ENCODE measurements at places on chromosomes 3 and 15. TPM values are rescaled to one million over a fixed set of nuclear protein-coding genes. Genes with fewer than 3 reads are reported as not detected.
A peak's percentile ranks its signal among the peaks of the same experiment; 100 is the strongest.

ZNF621 gene
- 23.4 TPM for polyA plus RNA-seq

GCHFR gene
- 29.7 TPM for polyA plus RNA-seq

CYP19A1 gene
- not detected for polyA plus RNA-seq

MYO5C gene
- 19.6 TPM for polyA plus RNA-seq

STRIT1 gene
- 0.81 TPM for polyA plus RNA-seq

LRRC31 gene
- 0.17 TPM for polyA plus RNA-seq

JAGN1 gene
- 47.0 TPM for polyA plus RNA-seq

SLC51B gene
- polyA plus RNA-seq = 10.9 TPM

PLCB2 gene
- polyA plus RNA-seq = 10.4 TPM

PRSS50 gene
- 3.2 TPM for polyA plus RNA-seq

AMOTL2 gene
- 87.0 TPM for polyA plus RNA-seq

DHX36 gene
- polyA plus RNA-seq = 80.0 TPM

GRCh38 chr3:123053107-123053506 is 13.7 kb upstream of the PDIA5 start:
- DNase-seq = no peak

DNA sequence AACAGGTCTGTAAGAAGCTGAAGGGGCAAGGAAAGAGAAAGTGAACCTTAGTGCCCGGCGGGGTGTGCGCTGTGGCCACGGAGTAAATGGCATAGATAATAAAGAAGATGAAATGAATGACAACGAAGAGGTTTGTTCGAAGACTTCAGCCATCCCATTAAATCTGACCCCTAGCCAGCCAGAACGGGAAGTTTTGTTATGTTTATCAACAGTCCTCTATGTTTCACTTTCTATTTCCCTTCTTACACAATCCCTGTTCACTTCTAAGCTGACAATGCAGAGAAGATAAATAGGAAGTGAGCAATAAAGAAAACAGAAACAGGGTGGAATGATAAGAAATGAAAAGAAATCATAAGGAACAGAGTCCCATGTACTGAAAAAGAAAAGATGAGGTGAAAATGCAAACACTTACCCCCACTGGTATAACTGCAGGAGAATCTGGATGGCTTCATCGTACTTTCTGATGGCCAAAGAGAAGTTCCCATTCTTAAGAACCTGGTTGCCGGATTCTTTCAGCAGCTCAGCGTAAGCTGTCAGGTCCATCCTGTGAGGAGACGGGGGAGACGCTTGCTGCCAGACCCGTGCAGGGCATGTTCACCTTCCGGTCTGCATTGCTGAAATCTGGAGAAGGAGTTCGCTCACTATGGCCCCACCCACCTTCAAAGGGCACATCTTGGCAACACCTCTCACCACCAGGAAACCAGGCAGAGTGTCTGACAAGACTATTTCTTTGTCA is 36.8 kb downstream of the TRANK1 start:
- no peak for DNase-seq

DNA sequence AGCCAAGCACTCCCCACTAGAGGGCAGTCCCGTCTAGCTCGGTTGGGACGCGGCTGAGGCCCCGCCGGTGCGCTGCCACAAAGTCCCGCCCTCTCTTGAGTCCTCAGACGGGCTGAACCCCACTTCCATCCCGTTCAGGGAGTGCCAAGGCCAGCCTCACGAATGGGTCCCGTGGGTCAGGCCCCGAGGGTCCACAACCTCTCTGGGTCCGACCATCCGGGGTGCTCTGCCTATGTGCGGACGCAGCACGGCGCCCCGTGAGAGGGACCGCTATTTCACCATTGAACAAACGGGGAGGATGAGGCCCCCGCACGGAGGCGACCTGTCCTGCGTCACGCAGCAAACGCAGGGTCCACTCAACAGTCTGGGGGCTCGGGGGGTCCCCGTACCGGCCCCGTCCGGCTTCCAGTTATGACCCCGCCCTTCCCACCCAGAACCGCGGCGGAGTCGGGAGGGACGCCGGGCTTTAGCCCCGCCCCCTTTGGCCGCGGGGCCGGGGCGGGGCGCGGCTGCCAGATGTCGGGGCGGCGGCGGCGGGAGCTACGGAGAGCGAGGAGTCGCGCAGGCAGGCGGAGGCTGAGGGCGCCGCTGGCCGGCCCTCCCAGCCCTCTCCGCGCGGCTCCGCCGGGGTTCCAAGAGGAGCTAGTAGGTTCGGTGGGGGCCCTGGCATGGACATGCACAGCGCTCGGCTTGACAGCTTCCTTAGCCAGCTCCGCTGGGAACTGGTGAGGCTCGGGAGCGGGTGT is at the start of gene INKA1:
Gene INKA1, plus strand, starts transcription at position 543 of the 746 bp plus-strand sequence. Its CDS starts 132 bp downstream, at position 675.
- DNase-seq = peak; percentile 82

DNA sequence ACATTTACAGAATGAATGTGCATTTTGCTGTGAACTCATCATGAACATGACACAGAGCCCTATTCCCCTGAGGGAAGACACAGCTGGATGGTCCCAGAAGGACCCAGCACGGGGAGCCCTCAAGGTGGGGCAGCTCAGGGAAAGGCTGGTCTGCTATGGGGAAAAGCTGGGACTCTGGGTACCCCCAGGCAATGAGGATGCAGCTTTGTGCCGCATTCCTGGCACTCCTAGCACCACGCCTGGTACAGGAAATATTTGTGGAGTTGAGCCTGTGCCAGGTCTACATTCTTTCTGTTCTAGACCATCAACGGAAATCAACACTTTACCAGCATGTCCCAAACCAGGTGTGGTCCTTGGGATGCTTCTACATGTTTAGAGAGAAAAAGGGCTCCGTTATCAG is 74.0 kb downstream of the SRGAP3 start:
- DNase-seq = no peak

DNA sequence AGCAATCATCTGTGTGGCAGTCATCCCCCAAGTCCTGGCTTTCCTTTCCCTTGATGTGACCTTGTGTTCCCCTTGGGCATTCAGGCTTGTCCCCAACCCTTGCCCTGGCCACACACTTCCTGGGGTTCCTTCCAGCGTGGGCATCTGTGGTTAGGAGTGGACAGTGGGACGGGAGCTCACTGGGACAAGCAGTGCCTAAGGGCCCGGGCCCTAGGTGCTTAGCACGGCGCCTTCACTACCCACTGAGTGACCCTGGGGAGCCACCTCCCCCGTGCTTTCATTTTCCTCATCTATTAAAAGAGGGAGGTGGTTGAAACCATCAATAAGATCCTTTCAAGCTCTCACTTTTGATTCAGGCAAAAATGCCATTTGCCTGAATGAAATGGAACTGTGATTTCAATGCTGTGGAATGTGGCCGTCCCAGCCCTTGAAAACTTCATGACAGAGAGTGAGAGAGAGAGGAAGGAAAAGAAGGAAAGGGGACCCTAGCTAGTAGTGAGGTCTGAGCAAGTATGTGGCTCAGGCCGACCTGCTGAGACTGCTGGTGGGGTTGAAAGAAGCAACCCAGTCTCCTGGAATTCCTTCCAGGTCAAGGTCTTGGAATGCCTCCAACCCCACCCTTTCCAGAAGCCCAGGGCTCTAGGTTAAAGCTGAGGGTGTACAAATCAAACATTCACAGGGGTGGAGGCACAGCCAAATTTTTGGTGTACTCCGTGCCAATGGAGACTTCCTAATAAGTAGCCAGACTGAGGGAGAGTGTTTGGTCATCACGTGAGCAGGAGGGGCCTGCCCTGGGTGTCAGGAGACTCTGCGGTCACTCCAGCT is 302.9 kb downstream of the TLE3 start:
- DNase-seq = no peak

DNA sequence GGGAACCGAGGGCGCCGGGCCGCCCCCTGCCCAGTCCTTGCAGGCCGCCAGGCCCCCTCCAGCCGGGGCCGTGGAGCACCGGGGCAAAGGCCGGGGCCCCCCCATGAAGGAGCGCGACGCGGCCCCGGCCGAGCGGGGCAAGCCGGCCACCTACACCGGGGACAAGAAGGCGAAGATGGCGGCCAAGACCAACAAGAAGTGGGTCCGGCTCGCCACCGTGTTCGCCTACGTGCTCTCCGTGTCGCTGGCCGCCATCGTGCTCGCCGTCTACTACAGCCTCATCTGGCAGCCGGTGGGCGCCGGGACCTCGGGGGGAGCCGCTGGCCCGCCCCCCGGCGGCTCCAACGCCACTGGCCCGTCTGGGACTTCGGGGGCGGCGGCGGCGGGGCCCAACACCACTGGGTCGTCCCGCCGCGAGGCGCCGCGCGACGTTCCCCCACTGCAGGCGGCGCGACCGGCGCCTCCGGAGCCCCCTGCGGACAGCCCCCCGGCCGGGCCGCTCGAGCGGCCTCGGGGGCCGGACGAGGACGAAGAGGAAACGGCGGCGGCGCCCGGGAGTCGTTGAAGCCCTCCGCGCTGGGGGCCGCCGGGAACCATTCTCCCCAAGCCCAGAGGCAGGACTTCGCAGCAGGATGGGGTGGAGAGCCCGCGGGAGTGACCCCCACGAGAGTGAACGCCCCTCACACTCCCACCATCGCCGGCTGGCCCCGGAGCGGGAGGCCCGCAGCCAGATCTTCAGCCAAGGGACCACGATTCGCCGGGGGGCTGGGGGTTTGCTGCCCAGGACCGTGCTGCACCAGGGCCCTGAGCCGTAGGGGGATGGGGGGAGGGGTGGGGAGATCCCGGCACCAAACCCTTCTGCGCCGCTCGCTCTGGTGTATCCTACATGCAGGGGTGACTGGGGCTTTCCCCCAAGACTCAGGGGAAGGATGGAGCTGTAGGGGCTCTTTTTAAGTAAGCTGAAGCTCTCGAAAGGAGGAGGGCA is 753 bp downstream of the INAFM2 start:
- no peak for DNase-seq

- no peak for DNase-seq
Measured at GRCh38 chr15:70344666-70345065, 246.9 kb upstream of the TLE3 start.

DNA sequence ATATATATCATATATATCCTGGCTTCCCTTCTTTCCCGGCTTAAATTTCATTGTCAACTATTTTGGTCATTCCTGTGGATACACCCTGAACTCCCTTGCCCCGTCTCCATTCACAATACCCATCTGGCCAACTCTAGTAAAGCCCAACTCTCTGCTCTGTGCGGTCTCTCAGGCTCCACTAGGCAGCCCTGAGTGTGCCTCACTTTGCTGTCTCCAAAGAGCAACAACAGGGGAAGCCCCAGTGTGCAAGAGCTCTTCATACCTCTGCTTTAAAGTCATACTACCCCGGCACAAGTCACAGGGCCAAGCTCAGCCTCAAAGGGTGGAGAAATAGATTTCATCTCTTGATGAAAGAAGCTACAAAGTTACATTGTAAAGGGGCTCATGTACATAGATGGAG is 18.9 kb upstream of the FEM1B start:
- DNase-seq = no peak

GRCh38 chr15:97350813-97351212 is 609.7 kb upstream of the ARRDC4 start:
- no peak for DNase-seq

GRCh38 chr3:128068156-128068620 is 16.0 kb downstream of the SEC61A1 start:
- DNase-seq = no peak

DNA sequence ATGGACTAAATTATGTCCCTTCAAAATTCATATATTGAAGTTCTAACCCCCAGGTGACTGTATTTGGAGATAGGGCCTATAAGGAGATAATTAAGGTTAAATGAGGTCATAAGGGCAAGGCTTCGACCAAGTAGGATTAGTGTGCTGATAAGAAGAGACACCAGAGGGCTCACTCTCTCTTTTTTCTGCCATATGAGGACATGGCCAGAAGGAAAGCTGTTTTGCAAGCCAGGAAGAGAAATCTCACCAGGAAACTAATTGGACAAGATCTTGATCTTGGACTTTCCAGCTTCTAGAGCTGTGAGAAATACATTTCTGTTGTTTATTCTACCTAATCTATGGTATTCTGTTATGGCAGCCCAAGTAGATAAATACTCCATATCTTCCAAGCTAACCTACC is 503.6 kb upstream of the NAALADL2 start:
- DNase-seq = no peak

DNA sequence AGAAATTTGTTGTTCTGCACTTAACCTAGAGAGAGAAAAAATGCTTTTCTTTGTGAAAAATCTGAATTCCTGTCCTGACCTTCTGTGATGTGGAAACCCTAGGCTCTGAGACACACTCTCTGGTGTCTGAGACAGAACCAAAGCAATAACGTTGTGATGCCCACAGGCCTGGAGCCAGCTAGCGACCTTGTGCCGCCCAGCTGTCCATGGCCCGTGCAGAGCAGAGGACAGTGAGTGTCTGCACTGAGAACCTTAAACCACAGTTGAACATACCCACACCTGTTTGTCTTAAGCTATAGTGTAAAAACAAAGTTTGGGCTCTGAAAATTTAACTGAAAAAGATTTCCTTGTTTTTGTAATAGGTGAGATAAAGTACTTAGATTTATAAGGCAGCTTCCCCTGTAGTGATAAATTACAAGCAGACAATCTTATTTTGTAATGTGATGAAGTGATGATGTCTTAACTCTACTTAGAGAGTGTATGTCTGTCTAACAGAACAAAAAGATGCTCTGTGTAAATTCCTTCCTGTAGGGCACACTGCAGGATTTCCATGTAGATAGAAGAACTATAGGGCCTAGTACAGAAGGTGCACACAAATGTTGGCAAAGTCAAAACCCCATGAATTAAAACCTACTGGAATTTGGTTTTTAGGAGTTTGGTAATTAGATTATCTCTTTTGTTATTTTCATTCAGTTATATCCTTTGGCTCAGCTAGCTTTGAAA is 62.7 kb downstream of the SNRK start:
- no peak for DNase-seq

- no peak for DNase-seq
Measured at GRCh38 chr3:8767256-8767666, 2.2 kb downstream of the OXTR start.

DNA sequence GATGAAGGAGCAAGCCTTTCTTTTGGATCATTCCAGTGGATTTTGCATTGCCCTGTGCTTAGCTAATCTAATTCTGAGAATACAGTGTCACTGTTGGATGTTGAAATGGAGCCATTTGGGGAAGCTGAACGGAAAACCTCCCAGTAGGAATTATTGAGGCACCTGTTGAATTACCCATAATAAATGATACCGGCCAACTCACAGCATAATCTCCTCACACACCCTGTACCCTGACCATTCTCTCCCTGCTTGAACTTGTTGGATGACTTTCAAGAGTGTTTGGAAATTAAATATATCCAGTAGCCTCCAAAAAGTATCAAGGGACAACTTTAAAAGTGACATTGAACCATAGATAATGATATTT is 171.4 kb upstream of the HES1 start:
- DNase-seq = no peak

DNA sequence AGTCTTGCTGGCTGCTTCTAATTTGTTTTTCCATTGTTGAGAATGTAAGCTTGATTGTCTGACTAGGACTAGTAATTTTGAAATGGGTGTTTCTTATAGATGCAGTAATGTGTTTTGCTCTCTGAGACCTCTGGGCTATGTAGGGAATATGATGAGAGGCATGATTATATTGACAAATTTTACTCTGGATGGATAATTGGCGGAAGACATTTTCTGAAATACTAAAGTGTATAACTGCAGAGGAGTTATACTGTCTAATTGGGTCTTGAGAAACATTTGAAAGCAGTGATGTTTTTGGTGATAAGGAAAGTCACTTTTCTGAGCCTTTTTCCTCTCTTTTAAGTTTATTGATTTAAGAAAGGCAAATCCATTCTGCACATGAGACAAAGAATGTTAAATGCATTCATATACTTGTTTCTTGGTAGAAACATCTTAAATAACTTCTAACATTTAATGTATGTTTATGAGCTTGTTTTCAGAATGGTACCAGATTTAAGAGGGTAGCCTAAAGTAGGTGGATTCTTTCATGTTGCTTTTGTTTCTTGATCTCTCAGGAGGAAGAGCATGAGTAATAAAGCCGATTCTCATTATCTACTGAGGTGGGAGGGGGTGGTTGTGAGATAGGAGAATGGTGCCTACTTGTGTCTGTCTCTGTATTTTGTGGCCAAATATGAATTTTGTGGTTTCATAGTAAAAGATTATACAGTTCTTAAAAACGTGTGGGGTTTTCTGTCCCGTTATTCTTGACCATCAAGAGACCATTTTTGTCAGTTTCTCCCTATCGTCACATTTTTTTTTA is 2.0 kb downstream of the ATP2C1 start:
- no peak for DNase-seq
